ENCODE measurements at places on chromosomes 11 and 22.

DNA sequence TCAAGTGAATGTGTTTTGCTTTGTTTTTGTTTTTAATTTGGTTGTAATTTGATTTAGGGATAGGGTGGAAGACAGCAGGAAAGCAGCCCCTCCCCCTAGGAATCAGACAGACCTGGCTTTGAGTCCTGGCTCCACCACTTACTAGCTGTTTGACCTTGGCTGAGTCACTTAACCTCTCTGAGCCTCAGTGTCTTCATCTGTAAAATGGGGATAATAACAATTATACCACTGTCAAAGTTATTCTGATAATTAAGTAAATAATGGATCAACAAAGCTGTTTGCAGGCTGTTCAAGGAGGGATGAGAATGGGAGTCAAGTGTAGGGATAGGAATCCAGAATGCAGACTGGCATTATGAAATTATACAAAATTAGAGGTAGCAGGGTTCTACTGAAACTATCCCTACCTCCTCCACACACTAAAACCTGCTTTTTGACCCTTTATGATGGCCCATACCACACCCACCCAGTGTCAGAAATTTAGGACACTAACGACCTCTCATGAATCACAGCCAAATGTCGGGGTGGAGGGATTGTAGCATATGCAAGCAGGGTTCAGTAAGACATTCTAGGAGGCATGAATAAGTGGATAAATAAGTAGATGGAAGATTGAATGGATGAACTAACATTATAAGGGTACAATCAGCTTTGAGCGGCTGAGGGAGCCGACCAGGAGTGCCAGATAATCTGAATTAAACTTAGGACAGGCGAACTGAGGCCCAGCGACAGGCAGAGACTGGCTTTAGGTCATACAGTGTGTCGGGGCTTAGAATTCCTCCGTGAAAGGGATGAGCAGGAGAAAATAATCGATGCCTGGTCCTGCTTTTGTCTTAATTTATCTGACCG, 974 bp downstream of the ANAPC15 start:
- no peak for DNase-seq

- no peak for DNase-seq
These were observed 37.8 kb downstream of the FDX1 start for GRCh38 chr11:110467556-110467955.

DNA sequence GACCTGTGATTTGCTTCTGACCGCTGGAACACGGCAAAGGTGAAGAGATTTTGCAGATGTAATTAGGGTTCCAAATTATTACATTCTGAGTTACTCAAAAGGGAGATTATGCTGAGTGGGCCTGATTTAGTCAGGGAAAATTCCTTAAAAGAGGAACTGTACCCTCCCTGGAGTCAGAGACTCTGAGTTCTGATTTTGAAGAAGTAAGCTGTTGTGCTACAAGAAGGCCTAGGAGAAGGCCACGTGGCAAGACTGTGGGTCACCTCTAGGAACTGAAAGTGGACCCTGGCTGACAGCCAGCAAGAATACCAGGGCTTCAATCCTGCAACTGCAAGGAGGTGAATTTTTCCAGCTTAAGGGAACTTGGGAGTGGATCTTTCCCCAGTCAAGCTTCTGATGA, 45.3 kb downstream of the CHRDL2 start:
- no peak for DNase-seq

DNA sequence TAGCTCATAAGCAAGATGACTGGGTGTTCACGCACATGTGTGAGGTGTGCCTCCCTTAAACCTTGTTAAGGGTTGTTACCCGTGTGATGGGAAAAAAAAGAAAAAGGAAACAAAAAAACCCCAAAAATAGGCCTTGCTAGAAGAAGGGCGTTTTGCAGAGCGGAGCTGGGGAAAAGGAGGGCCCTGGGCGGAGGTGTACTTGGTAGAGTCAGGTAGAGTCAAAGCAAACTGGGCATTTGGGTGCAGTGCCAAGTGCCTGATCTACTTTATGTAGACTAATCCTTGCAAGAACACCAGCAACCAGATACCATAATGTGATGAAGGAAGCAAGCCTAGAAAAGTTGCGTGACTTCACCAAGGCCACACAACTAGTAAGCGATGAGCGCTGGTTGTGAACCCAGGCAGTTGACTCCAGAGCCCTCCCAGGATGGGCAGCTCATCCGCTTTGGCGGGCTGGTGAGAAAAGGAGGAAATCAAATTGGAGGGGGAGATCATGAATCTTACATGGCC, 1.2 kb upstream of the TIRAP start:
- no peak for DNase-seq

GRCh38 chr11:15446929-15447328, 332.2 kb downstream of the INSC start:
- no peak for DNase-seq

DNA sequence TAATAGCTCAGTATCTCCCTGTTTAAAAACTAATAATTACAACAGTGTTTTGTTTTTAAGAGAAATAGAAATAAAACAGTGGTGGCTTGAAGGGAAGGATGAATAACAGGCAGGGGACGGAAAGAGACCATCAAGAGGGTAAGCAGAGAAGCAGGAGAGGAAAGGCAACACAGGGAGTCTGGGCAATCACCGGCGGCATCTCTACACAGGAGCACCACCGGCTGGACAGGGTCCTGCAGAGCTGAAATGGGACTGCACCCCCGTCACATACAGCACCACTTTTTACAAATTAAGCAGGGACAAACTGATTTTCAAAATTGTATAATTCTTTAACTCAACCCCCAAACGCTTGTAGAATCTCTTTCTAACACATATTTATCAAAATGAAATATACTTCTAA, 18.4 kb downstream of the PHF21A start:
- DNase-seq: no peak

All from stimulated activated CD4-positive, alpha-beta T cell treated with anti-CD3 and anti-CD28 coated beads, Interleukin-4, amount 100 ng/mL, for 24 hours (primary cell).